ENCODE measurements at places on chromosomes 6 and 20.

DNA sequence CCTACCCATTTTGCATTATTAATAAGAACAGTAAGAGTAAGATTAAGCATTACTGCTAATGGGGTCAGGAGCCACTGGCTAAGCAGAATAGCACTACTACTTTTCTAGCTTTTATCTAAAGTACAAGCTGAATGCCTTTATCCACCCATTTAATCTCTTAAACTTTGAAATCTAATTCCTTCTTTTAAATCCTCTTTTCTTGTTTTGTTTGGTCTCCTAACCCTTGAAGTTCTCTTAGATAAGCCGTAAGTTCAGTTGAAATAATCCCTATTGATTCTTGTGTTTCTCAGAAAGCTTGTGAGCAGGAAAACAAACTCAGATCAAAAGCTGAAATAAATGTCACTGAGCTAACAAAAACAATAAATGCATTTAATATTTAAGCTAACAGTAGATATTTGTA is 380.2 kb downstream of the TBC1D32 start:
- DNase-seq, result no peak

GRCh38 chr6:149950423-149950822 is 8.6 kb downstream of the ULBP2 start:
- no peak for DNase-seq

DNA sequence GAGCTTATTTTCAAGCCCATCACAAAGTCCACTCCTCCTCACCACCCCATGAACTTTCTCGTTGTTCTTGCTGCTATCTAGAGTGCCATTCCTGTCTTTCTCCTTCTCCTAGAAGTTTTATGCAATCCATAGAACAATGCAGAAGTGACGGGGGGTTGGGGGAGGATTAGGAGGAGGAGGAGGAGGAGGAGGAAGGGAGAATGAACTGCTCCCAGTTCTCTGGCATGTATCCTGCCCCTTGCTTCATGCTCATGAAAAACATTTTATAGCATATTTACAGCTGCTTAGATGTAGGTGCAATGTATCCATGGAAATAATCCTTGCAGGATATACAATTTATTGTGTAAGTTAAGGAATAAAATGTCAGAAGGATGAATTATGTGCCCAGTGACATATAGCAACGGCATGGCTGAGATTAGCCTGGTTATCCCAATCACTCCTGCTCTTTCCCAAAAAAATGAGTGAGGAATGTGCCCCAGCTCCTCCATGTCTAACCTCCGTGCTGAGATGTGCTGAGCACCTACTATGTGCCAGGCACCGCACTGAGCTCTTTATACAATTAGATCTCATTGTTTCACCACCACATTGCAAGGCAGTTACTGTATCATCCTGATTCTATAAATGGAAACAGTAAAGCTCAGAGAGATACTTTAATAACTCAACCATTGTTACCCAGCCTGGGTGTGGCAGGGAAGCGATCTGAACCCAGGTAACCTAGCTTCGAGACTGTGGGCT is 41.6 kb upstream of the TFAP2C start:
- no peak for DNase-seq

GRCh38 chr20:50321797-50322480 is 131.3 kb downstream of the CEBPB start:
- DNase-seq, result no peak

DNA sequence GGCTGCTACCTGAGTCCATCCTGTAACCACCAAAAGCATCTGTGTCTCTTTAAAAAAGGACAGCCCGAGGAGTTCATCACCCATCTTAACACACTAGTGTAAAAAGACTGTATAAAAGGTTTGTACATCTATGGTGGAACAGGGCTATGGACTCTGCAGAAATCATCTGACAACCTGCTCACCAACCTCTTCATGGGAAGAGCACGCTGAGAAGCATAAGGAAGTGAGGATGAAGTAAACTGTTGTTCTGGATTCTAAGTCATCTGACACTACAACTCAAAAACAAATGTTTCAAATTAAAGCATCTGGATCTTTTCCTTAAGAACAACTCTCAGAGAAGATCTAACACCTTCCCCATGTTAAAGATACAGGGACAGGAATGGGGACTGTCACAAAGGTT is 5.4 kb downstream of the IFNGR1 start:
- DNase-seq, result no peak

GRCh38 chr6:71529769-71530168 is 241.2 kb downstream of the OGFRL1 start:
- no peak for DNase-seq

DNA sequence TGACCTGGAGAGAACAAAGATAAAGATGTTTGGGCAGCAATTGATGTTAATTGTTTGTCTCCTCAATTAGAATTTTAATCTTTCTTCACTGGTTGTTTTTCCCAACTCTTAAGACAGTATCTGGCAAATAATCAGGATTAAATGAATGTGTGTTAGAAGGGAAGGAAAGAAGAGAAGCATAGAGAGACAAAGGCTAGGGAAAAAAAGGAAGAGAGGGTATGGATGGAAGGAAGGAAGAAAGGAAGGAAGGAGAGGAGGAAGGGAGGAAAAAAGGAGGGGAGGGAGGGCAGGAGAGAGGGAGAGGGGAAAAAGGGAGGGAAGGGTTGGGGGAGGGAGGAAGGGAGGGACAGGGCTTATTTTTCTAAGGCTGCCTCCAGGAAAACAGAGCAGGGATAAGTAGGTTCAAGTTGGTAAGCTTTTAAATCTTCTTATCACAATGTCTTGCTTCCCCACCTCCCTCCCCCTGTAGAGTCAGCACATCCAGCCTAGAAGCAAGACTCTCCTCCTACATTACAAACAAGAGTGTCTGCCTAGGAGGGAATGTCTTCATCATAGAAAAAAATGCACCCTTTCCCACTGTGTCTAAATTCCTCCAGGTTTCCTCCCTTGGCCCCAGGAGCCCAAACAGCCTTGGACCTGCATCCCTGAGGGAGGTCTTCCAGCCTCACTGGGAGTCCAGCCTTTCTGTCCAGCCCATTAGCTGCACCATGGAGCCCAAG is 447.8 kb upstream of the JARID2 start:
- DNase-seq, result no peak

DNA sequence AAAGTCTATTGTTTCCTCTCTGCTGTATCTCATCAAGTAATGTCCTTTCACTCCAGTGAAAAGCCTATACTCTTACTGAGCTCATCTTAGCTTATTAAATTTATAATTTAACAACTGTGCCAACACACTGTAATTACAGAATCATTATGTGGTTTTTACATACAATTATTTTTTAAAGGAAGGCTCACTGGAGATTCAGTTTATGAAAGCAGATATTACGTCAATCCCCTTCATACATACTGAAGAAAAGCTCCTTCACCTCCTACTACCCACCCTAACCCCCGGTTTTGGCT is 28.1 kb downstream of the ARHGAP18 start:
- DNase-seq, result no peak

DNA sequence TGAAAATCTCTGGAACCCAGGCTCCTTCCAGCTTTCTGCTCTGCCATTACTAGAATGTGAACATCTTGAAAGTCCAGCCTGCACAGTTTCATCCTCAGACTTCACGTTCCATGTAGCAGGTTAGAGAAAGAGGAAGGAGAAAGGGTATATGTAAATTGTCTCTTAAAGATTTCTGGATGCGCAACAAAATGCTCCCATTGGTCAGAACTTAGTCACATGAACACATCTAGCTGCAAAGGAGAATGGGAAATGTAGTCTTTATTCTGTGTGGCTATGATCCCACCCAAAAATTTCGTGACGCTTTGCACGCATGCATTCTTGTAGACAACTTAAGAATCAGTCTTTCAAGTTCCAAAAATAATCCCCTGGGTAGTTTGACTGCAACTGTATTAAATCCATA is 46.4 kb upstream of the CHD6 start:
- peak; percentile 14 for DNase-seq

DNA sequence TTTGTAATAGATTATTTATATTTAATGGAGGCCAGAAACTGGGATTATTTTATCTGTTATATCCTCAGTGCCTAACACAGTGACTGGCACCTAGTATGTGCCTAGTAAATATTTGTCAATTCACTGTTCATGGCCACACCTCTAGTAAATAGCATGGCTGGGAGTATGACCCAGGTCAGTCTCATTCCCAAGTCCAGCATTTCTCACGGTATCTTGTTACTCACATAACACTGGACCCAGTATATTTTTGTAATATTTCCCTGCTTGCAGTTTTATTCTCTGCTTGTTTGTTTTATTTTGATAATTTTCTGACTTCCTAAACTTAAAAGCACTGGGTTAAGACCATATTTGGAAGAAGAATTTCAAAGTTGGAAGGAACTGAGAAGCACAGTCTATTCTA is 47.7 kb downstream of the CTNNBL1 start:
- no peak for DNase-seq

- no peak for DNase-seq
Observed at GRCh38 chr20:63366390-63367365, 5.5 kb upstream of the CHRNA4 start.

DNA sequence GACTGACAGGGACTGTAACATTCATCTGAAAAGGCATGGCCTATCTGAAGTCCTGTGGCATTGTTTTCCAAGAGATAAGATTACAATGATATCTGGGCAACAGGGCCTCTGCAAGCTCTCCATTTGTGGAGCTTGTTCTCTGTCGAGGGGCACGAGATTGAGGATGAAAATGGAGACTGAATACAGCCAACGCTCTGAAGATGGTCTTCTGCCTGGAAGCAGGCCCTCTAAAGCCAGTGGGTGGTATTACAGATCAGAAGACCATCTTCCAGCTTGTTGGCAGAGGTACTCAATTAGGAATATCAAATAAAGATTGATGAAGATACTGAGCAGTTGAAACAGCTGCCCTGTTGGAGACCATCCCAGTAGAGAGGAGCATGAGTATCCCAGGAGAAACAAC is 288.2 kb downstream of the CENPW start:
- no peak for DNase-seq

- no peak for DNase-seq
Observed at GRCh38 chr20:2109425-2110210, 8.0 kb downstream of the STK35 start.

GRCh38 chr6:162416307-162416706 is 311.3 kb downstream of the PRKN start:
- DNase-seq, result no peak

DNA sequence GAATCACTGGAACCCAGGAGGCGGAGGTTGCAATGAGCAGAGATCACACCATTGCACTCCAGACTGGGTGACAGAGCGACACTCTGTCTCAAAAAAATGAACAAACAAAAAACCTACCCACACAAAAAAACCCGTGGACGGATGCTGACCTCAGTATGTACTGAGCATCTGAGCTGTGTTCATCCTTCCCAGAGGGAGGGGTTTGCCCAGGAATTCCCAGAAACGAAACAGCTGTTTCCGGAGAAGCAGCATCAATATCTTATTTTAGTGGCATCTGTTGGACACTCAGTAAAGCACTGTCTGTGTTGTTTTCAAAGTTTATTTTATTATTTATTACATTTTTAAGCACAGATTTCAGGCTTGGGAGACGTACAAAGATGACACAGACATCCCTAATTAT is 18.7 kb downstream of the NANP start:
- DNase-seq, result no peak

GRCh38 chr6:157456524-157456829 is 75.5 kb downstream of the ZDHHC14 start:
- no peak for DNase-seq

- no peak for DNase-seq
Observed at GRCh38 chr6:79813854-79814709, 133.3 kb downstream of the ELOVL4 start.

DNA sequence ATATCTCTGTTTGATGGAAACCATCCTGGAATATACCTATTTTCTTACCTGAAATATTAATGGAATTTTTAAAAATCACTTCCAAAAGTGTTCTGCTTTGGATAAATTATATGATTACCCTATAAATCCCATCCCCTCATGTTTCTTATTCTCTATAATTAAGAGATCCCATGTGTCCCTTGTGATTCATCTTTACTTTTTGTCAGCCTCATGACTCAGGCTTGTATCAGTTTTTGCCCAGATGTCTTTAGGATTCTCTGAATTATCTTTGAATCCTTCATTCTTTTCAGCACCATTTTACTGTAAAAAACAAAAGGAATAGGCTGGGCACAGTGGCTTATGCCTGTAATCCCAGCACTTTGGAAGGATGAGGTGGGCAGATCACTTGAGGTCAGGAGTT is 804.5 kb upstream of the CITED2 start:
- peak; percentile 81 for DNase-seq

DNA sequence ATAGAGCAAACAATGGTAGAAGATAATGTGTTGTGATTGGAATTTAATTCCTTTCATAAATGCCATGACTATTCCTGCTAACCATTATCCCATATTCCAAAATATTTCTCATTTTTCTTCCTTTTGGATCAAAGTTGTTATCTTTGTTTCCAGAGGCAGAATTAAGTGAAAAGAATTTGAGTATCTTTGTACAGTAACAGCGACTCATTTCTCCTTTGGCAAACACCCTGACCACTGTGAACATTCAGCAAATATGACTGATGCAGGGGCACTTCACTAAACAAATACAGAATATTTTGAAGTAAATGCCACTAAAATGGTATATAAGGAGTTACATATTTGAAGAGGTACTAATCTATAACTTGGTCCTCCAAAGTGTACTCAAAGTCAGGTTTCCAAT is 105.0 kb upstream of the LAMP5 start:
- DNase-seq, result peak; percentile 61

DNA sequence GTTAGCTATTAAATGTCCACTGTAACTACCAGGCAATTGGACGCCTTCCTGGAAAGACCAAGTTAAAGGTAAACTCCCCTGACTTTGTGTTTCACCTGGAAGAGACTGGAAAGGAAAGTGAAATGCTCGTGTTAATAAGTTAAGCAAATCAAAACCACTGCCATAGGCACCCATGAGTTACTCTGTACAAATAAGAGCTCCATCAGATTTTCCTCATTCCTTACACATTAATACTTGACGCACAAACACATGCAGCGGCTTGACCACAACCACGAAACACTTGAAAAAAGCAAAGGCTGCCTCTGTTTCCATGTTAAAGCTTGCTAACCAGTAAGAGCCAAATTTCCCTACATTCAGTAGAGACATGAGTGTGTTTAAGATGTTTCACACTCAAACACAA is 19.8 kb downstream of the GCM1 start:
- no peak for DNase-seq

DNA sequence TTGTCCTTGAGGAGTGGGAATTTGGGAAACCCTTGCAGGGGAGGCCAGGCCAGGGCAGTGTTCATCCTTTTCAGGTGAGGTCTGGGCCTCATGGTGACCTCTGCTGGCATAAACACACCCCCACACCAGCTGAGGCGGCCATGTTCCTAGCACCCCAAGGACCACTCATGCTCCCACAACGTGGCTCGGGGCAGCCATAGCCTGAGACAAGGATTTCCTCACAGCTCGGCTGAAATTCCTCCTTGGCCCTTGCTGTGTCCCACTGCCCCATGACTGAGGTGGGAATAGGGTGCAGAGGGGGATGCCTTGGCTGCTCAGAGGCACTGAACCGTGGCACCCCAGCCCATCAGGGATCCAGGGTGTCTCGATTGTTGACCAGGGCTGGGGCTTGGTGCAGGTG is 27.3 kb upstream of the SPDEF start:
- no peak for DNase-seq

GRCh38 chr6:106731144-106731842 is 101.9 kb downstream of the QRSL1 start:
- DNase-seq, result no peak

- no peak for DNase-seq
Observed at GRCh38 chr6:39776581-39776980, 15.6 kb upstream of the DAAM2 start.

- no peak for DNase-seq
Observed at GRCh38 chr20:8061861-8062518, 42.4 kb upstream of the TMX4 start.

Data from HS-5 (cell line).